ENCODE measurements at places on chromosomes 1 and 21. TPM values are rescaled to one million over a fixed set of nuclear protein-coding genes. Genes with fewer than 3 reads are reported as not detected.
A peak's percentile ranks its signal among the peaks of the same experiment; 100 is the strongest.

- no peaks in the 10 kb centered on the region for H3K27me3 ChIP-seq
- H3K27ac ChIP-seq = no peak overlapping the region
- no peaks in the 10 kb centered on the region for H3K36me3 ChIP-seq
- H3K4me1 ChIP-seq = no peaks in the 10 kb centered on the region
- H3K4me3 ChIP-seq = no peak overlapping the region
These were observed 38.6 kb upstream of the SLC35F3 start for GRCh38 chr1:233865902-233866301.

DNA sequence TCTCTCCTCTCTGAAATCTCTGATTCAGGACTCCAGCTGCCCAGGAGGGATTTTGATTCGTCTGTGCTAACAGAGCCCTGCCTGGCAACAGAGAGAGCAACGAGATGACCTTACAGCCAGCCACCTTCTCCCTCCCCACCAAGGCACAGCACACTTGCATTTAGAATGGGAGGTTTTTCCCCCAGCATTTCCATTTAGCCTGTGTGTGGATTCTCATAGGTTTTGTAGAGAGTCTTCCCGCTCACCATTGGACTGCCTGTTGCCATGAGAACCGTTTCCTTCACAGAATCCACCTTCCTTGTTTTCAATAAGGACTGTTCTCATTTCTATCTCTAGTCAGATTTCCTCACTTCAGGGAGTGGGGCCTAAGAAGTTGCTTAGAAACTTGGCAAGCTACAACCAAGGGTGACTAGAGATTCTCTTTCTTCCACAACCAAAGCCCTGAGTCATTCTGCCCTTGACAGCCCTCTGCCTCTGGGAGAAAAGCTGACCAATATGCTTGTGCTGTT is 5.8 kb upstream of the IKBKE start:
- no peak for DNase-seq
- H3K27me3 ChIP-seq = peaks cover 28% of the 10 kb centered on the region
- no peak overlapping the region for H3K4me3 ChIP-seq
- H3K4me1 ChIP-seq = no peaks in the 10 kb centered on the region
- H3K27ac ChIP-seq = no peak overlapping the region

GRCh38 chr21:46205766-46206162 is 21.5 kb upstream of the SPATC1L start:
- no peak overlapping the region for H3K27ac ChIP-seq
- no peaks in the 10 kb centered on the region for H3K27me3 ChIP-seq
- no peaks in the 10 kb centered on the region for H3K4me1 ChIP-seq

DNA sequence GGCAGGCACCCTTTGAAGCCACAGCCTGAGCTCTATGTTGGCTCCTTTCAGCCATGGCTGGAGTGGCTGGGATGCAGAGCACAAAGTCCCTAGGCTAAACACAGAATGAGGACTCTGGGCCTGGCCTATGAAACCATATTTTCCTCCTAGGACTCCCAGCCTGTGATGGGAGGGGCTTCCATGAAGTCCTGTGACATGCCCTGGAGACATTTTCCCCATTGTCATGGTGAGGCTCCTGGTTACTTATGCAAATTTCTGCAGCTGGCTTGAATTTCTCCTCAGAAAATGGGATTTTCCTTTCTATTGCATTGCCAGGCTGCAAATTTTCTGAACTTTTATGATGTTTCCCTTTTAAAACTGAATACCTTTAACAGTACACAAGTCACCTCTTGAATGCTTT is 61.3 kb downstream of the VCAM1 start:
- H3K4me3 ChIP-seq = no peak overlapping the region
- H3K27me3 ChIP-seq = no peaks in the 10 kb centered on the region
- DNase-seq = no peak
- H3K36me3 ChIP-seq = no peaks in the 10 kb centered on the region
- H3K27ac ChIP-seq = no peak overlapping the region

DNA sequence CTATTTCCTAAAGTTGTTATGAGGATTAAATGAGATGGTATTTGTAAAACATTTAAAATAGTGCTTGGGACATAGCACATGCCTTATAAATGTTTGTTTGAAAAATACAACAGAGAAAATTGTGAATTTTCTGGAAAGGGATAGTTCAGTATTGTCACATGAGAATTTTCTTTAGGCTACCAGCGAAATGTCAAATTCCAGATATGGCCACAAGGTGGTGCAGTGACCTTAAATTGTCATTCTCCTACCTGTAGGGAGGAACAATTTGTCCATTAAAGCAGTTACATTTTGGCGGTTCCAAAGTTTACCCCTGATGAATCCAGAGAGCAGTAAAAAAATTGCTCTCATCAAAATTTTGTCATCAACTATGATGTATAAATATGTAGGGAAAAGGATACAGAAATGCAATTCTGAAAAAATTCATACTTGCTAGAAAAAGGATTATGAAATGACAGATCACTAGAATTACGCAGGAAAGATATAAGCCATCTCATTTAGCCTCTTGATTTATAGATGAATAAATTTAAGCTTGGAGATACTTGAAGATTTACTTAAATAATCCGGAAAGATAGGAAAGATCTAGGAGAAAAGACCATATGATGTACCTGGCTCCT is 50.2 kb upstream of the TSHB start:
- H3K36me3 ChIP-seq = no peaks in the 10 kb centered on the region
- no peaks in the 10 kb centered on the region for H3K27me3 ChIP-seq
- H3K4me1 ChIP-seq = no peaks in the 10 kb centered on the region
- no peak overlapping the region for H3K4me3 ChIP-seq
- H3K27ac ChIP-seq = no peak overlapping the region

GRCh38 chr1:159077120-159077961 is 775 bp upstream of the AIM2 start:
- H3K4me1 ChIP-seq = no peaks in the 10 kb centered on the region
- no peak overlapping the region for H3K27ac ChIP-seq
- H3K36me3 ChIP-seq = no peaks in the 10 kb centered on the region
- DNase-seq = no peak

The S100A7 gene
- not detected for total RNA-seq

DNA sequence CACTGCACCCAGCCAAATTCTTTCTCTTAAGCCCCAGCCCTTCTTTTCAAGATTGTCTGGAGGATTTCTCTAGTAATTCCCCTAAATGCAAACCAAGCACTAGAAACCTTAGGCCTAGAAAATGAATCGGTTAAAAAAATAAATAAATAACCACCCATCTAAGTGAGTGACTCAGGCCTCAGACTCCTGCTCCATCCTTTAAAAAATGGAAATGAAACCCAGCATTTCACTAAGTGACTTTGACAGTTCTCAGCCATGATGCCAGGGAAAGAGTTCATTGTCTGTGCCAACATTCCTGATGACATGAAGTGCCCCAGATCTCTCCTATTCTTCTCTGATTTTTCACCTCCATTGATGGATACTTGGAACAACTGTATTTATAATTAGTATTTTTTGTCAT is 415.2 kb upstream of the DAB1 start:
- no peaks in the 10 kb centered on the region for H3K4me1 ChIP-seq
- H3K27me3 ChIP-seq = peaks cover 11% of the 10 kb centered on the region
- peaks cover 1% of the 10 kb centered on the region for H3K36me3 ChIP-seq
- DNase-seq = no peak

- H3K4me3 ChIP-seq = peak overlapping the region; percentile 91
- H3K27ac ChIP-seq = peak overlapping the region; percentile 42
- peaks cover 7% of the 10 kb centered on the region for H3K36me3 ChIP-seq
- DNase-seq = no peak
- peaks cover 18% of the 10 kb centered on the region for H3K4me1 ChIP-seq
These were observed 1.7 kb downstream of the PITHD1 start for GRCh38 chr1:23779826-23780371.

- DNase-seq = no peak
- peaks cover 2% of the 10 kb centered on the region for H3K27me3 ChIP-seq
- H3K27ac ChIP-seq = no peak overlapping the region
- H3K4me3 ChIP-seq = no peak overlapping the region
- H3K4me1 ChIP-seq = peaks cover 13% of the 10 kb centered on the region
- no peaks in the 10 kb centered on the region for H3K36me3 ChIP-seq
These were observed 43.2 kb upstream of the PBX1 start for GRCh38 chr1:164515711-164516331.

- peaks cover 29% of the 10 kb centered on the region for H3K4me1 ChIP-seq
- peak overlapping the region; percentile 96 for H3K27ac ChIP-seq
- H3K4me3 ChIP-seq = peak overlapping the region; percentile 93
- no peaks in the 10 kb centered on the region for H3K27me3 ChIP-seq
- DNase-seq = no peak
These were observed 2.1 kb downstream of the KIF1B start for GRCh38 chr1:10212476-10212875.

- peak overlapping the region; percentile 89 for H3K27ac ChIP-seq
- H3K4me1 ChIP-seq = peaks cover 47% of the 10 kb centered on the region
- H3K27me3 ChIP-seq = no peaks in the 10 kb centered on the region
- peak overlapping the region; percentile 82 for H3K4me3 ChIP-seq
These were observed 552 bp upstream of the ZNF496 start for GRCh38 chr1:247332215-247332622.

DNA sequence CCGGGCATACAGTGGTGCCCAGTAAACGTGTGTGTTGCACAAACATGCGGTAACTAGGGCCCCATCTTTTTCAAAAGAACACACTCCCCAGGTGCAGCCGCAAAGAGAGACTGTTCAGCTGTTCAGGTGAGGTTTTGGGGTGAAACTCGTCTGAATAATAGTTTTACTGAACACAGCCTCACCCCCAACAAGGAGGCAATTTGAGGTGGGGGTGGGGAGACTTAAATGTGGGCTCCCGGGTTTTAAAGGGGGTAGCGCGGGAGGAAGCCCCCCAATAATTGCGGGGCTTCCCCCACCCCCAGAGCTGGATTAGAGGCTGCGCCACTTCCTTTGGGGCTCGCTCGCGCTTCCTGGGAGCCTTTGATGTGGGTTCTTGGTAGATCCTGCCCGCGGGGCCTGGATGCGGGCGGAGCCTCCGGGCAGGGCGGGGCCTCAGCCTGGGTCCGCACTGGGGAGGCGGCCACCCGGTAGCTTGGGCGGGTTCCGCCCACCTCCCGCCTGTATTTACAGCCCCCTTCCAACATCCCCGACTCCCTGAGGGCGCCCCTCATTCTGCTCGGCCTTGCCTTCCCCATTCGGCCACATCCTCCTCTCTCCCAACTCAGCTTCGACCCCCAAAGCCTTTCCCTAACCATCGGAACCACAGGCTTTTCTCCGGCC is 6.4 kb upstream of the EPHA2 start:
- H3K27ac ChIP-seq = peak overlapping the region; percentile 85
- peaks cover 18% of the 10 kb centered on the region for H3K4me1 ChIP-seq
- no peaks in the 10 kb centered on the region for H3K36me3 ChIP-seq
- no peak for DNase-seq

- no peak for DNase-seq
- peaks cover 2% of the 10 kb centered on the region for H3K4me1 ChIP-seq
- H3K36me3 ChIP-seq = peaks cover 1% of the 10 kb centered on the region
- H3K27me3 ChIP-seq = no peaks in the 10 kb centered on the region
These were observed 24.6 kb upstream of the CGN start for GRCh38 chr1:151486557-151486956.

The GUCA2B gene
- total RNA-seq = 1.3 TPM

- H3K27me3 ChIP-seq = no peaks in the 10 kb centered on the region
- no peak overlapping the region for H3K27ac ChIP-seq
- DNase-seq = no peak
- peaks cover 36% of the 10 kb centered on the region for H3K4me1 ChIP-seq
- H3K36me3 ChIP-seq = peaks cover 22% of the 10 kb centered on the region
These were observed 61.1 kb downstream of the UCK2 start for GRCh38 chr1:165888552-165888920.

The ZNF697 gene
- total RNA-seq = 22.3 TPM

DNA sequence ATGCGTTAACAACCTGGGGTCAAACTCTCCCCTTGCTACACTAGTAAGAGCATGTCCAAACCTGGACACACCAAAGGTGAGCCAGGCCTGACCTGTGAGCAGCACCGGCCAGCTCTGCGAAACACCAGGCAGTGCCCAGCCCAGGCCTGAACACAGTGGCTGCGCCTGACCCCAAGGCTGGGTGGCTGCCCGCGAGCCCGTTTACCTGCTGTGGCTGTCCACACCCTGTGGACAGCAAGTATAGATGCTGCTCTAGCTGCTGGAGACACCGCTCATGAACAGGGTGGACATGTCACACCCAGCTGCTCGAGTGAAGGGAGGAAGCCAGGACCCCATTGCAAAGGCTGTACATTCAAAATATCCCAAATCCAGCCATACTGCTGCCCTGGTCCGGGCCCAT is 7.6 kb upstream of the CCDC27 start:
- H3K36me3 ChIP-seq = peaks cover 8% of the 10 kb centered on the region
- peaks cover 16% of the 10 kb centered on the region for H3K4me1 ChIP-seq
- no peak for DNase-seq

DNA sequence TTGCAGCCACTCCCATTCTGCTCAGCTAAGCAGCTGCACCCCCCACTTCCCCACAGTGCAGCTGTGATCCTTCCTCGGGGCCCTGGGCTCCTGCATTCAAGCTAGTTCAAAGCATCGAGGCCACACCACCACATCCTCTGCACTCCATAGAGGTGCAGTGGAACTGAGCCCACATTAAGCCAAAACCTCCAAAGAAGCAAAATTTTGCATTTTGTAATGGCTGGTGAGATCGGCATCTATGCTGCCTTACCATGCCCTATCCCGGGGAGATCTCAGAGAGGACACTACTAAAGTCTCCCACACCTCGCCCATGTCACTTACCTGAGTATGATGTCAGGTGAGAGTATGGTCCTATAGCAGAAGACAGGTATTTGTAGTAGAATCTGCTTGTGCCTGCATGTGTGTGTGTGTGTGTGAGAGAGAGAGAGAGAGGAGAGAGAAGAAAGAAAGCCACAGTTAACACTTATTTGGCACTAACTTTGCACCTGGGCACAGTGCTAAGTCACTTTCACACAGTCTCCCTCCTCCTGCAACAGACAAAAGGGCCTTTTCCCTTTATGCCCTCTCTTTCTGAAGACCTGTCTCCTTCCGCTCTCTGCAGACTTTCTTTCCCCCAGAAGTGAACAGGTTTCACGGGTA is 89.8 kb downstream of the KIF14 start:
- no peak overlapping the region for H3K27ac ChIP-seq
- no peak for DNase-seq
- H3K36me3 ChIP-seq = no peaks in the 10 kb centered on the region
- peaks cover 2% of the 10 kb centered on the region for H3K4me1 ChIP-seq

The IPO13 gene
- 35.8 TPM for total RNA-seq

GRCh38 chr1:84928979-84929378 is 36.0 kb upstream of the LPAR3 start:
- no peak overlapping the region for H3K27ac ChIP-seq
- H3K36me3 ChIP-seq = no peaks in the 10 kb centered on the region
- DNase-seq = no peak
- peaks cover 6% of the 10 kb centered on the region for H3K4me1 ChIP-seq
- peaks cover 3% of the 10 kb centered on the region for H3K27me3 ChIP-seq

GRCh38 chr1:197942042-197942441 is 24.9 kb downstream of the LHX9 start:
- H3K4me1 ChIP-seq = no peaks in the 10 kb centered on the region
- DNase-seq = no peak
- H3K4me3 ChIP-seq = no peak overlapping the region
- H3K36me3 ChIP-seq = no peaks in the 10 kb centered on the region
- no peak overlapping the region for H3K27ac ChIP-seq

Measured in progenitor cell of endocrine pancreas (in vitro differentiated cells).